Ascending aorta (tissue), 2 donors: ENCODE measurements at places on chromosomes 12 and 14.

- DNase-seq, result no peak
These were observed 352.7 kb downstream of the MDGA2 start for GRCh38 chr14:47322751-47323150.

- peak; percentile 82 for DNase-seq
These were observed 4.5 kb upstream of the IRF2BPL start for GRCh38 chr14:77032844-77033621.

- DNase-seq, result no peak
These were observed 382.6 kb upstream of the DCN start for GRCh38 chr12:91565246-91565645.

DNA sequence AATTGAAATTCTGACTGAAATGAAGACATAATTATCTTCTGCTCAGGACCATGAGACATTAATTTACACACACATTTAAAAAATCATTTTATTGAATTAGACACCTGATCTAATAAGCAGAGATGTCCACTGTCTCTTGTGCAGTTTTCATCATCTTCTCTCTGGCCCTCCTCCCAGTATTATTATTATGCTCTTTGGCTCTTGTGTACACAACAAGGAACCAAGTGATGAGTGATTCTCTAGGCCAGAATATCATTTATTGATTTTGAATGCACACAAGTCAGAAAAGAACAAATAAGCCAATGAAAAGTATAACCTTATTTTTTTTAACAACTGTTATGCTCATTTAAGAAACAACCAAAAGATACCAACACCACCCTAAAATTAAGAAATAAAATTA lies 244.7 kb upstream of the KRR1 start:
- DNase-seq, result no peak

GRCh38 chr12:54412786-54413185 lies 6.3 kb downstream of the ITGA5 start:
- DNase-seq, result no peak

GRCh38 chr12:65998536-65999530 lies 131.7 kb downstream of the LLPH start:
- DNase-seq, result no peak

DNA sequence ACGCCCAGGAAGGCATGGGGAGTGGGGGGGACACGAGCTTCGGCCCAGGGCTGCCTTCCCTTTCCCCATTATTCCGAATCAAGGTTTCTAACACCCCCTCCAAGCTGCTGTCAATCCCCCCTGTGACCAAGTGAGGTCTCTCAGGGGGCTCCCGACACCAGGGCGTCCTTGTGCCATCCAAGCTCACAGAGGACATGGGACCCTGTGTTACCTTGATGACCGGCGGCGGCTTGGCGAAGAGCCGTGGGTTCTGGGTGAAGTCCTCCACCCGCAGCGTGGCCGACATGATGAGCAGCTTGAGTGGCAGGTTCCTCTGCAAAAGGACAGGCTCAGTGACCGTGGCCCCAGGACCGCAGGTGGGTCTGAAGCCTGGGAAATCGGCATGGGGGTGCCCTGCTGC lies 20.3 kb downstream of the DHX37 start:
- DNase-seq, result no peak

- DNase-seq, result no peak
These were observed 88.3 kb downstream of the LRP6 start for GRCh38 chr12:12178559-12178958.

DNA sequence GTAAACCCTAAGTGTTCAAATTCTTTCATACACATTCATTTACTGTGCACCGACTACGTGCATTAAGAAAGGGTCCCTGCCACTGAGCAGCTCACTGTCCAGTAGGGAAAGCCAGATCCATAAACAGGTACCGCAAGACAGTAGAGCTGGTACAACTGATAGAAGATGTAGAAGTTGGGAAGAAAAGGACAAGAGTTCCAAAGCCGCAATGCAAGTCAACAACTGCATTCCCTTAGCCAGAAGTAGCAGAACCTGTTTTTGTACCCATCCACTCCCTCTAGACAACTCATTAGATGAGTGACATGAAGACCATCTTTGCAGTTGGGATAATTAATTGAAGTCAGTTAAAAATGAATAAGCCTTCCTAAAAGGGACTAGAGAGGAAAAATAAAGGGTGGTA lies 1.3 kb downstream of the SENP1 start:
- DNase-seq, result no peak

GRCh38 chr14:58245562-58245961 lies 919 bp downstream of the PSMA3 start:
- DNase-seq, result no peak

GRCh38 chr12:46722394-46723185 lies 103.2 kb downstream of the SLC38A4 start:
- DNase-seq, result no peak

GRCh38 chr14:62689733-62690132 lies 355.5 kb downstream of the KCNH5 start:
- DNase-seq, result no peak

- DNase-seq, result no peak
These were observed 93.4 kb downstream of the CHGA start for GRCh38 chr14:93016275-93016845.

DNA sequence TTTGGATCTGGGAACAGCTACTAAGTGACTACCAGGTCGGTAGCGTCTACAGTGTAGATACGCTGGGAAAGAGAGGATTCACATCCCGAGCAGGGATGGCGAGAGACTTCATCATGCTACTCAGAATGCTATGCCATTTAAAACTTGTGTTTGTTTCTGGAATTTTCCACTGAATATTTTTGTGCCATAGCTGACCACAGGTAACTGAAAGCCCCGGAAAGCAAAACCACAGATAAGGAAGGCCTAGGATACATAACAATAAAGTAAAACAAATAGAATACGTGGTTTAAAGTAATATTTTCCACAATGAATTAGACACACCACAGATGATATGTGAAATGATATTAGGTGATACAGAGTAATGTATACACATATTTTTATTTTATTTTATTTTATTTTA lies 7.9 kb upstream of the HCAR1 start:
- no peak for DNase-seq

DNA sequence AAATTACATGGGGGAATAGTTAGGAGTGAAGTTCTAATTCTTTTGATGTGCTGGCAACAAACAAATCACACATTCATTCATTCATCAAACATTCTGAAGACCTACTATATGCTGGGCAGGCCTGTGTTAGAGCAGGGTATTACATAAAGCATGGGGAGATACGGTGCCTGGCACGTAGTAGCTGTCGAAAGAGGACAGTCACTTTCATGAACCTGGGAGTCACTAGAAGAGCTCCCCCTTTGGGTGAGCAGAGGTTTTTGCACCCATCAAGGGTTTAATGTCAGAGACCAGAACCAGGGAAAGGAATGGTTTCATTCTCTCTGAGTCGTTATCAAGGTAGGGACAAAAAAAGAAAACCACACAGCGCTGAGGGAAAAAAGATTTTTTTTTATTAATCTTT lies 10.0 kb downstream of the LHX5 start:
- DNase-seq, result no peak

GRCh38 chr14:94994245-94994644 lies 163.1 kb downstream of the DICER1 start:
- DNase-seq, result no peak

DNA sequence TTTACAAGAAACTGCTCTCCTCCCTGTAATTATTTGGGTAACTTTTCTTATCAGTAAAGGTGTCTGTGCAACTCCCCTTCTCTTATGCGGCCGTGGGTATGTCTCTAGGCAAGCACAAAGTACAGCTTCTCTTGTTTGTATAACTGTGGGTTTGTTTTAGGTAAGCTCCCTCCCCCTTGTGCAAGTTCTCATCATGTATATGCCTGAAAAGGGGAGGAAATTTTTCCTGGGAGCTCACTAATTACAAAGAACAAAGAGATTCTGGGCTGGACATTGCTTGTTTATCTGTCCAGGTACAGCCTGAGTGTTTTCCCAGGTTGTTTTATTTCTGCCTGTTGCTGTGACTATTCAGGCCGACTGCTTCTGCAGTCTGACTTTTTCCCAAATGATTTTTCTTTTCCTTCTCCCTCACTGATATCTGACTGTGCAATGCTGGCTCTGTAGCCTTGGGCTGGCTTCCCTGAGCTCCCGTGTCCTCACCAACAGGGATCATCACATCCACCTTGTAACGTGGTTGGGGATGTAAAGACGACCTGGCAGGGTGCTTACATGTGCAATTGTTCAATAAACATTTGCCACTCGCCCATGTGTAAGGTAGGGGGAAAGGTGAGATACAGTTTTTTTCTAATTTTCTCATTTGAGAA lies 916.5 kb downstream of the AACS start:
- no peak for DNase-seq

DNA sequence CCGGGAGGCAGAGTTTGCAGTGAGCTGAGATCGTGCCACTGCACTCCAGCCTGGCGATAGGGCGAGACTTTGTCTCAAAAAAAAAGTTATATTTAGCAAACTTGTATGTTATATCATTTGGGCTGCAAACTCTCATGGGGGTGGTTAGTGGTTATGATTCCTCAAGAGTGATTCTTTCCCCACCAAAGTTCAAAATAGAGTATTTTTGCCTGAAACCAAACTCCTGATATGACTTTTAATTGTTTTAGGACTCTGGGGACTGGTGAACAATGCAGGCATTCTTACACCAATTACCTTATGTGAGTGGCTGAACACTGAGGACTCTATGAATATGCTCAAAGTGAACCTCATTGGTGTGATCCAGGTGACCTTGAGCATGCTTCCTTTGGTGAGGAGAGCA lies 18.6 kb downstream of the HSD17B6 start:
- no peak for DNase-seq

- no peak for DNase-seq
These were observed 12.2 kb downstream of the EVL start for GRCh38 chr14:100077441-100077840.

DNA sequence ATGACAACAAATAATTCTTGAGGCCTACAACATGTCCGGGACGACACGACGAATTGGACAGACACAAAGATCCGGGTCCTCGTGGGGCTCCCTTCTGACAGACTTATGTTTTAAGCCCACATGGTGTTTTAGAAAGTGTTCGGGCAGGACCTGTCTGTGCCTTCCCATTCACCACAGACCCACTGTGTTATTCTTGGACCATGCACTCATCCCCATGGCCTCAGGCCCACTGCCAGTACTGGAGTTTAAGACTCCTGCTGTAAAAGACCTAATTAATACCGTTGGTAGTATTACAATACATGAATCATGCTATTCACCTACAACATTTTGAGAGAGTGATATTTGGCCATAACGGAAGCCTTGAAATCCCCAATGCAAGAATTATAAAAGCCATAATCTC lies 20.0 kb downstream of the SLC15A4 start:
- DNase-seq, result no peak

GRCh38 chr12:55745361-55746173 lies 2.6 kb downstream of the GDF11 start:
- DNase-seq, result peak; percentile 73

DNA sequence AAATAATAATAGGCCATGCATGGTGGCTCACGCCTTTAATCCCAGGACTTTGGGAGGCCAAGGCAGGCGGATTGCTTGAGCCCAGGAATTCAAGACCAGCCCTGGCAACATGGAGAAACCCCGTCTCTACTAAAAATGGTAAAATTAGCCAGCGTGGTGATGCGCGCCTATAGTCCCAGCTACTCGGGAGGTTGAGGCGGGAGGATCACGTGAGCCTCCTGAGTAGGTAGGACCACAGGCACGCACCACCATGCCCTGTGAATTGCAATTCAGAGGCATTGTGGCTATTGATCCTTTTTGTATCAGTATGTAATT lies 2.3 kb downstream of the ARHGDIB start:
- no peak for DNase-seq

DNA sequence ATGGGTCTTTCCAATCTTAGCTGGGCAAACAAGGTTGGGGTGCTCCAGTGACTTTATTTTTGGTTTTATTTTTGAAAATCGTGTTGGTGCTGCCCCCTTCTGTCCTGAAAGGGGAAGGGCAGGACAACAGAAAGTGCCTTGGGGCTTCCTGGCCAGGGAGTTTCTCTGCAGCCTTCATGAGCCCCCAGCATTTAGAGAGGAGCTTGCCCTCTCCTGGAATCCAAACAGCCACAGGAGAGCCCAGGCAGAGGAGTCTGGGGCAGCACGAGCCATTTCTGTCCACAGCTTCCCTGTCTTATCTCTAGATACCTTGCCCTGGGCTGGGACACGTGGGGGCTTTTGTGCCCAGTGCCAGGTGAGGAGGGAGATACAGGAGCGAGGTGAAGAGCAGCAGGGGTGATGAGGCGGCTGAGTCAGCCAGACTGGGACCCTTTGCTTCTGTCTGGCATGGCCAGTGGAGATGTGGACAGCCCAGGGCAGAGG lies 4.4 kb upstream of the C1RL start:
- no peak for DNase-seq

DNA sequence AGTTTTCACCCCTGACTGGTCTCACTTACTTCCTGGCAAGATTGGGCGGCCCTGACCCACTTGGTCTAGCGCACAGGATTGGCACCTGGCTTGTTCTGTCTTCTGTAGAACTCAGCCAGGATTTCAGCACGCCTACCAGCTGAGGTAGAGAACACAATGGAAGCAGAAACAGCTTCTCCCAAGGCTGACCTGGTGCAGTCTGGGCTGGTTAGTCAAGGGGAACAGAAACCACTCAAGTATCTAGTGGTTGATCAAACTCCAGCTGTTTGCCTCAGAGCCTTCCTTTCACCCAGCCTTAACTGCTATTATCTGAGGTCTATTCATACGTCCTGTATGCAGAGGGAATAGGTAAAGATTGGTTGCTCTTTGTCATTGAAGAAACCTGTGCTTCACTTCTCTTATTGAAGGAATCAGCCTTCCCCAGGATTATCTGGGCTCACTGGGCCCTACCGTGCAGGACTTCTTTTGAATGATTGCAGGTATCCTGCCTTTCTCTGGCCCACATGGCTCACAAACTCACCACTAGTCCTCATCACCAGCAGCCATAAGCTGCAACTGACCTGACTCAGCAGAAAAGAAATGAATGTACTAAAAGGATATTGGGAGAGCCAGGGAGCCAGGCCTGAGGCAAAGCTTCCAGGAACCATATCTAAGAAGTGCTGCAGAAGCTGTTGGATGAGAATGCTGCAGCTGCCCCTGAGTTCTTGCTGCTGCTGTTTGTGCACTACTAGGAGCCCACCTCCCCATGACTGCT lies 2.5 kb upstream of the PLEKHD1 start:
- DNase-seq, result no peak

GRCh38 chr14:69291891-69292561 lies 32.1 kb downstream of the GALNT16 start:
- no peak for DNase-seq

DNA sequence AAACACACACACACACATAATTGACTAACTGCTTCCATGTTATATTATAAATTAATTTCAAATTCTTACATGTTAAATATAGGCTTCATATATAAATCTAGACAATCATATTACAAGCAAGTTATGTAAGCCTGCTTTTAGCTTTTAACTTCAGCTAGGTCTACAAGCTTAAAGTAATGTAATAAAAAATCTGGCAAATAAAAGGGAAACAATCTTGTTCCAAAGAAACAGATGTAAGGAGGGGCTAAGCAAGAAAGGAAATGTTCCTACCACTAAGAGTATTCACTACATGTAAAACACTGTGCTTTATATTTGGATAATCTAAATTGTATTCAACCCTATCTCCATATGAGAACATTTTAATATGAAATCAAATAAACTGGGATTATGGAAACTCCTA lies 110.4 kb downstream of the SLC6A15 start:
- DNase-seq, result no peak

- no peak for DNase-seq
These were observed 153.1 kb downstream of the ANO6 start for GRCh38 chr12:45368841-45369489.
